ENCODE measurements at places on chromosomes 5 and 9.

DNA sequence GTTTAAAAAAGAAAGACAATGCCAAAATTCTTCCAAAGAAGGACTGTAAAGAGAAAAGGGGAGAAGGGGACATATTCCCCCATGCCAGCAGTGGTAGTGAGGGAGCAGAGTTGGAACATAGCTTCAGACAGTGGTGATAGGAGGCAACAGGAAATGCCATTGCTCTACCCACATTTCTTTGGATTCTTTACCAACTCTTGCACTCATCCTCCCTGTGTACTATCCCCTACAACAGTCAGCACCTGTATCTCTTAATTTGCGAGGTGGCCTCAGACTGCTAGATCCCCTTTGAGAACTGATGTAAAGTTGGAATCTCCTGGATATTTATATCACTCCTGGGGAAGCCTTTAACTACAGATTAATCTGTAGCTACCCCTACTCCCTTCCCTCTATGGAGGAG, 320.6 kb upstream of the PTGER4 start:
- DNase-seq: no peak

- no peak for DNase-seq
Observed at GRCh38 chr9:14083366-14083765, 230.6 kb downstream of the NFIB start.

DNA sequence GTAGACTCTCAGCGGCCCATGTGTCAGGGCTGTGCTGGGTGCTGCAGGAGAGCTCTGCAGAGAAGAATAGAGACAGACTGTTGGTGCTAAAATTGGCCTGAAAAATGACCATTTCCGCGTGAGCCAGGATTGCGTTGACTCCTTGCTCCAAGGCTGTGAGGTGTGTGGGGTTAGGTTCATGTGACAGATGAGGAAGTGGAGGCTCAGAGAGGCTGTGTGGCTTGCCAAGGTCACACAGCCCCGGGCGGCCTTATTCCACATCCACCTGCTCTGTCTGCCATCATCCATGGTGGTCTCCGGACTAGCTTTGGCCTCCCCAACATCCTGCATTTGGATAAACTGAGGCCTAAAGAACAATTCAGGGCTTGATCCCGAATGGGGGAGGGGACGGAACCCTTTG, 15.2 kb downstream of the NEK6 start:
- no peak for DNase-seq

DNA sequence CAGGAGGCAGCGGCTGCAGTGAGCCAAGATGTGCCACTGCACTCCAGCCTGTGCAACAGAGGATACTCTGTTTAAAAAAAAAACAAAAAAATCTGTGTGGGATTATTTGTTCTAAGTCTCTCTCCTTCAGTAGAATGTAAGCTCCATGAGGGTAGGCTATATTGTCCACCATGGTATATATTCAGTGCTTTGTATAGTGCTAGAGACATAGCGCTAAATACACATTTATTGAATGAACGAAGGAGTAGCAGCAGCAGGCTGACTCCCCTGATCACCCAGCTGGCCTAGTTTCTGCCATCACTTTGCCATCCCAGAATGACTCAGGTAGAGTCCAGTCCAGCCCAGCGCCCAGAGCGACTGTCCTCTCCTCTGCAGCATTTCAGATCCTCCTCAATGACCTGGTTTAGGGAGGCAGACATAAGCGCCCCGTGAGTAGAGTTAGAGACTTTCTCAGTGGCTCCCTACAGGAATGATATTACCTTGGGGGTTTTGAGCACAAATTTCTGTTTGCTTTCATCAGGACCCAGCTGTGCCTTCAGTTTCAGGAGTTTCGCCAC, 716 bp downstream of the HARS1 start:
- no peak for DNase-seq

- DNase-seq: no peak
Observed at GRCh38 chr9:84819491-84819991, 150.0 kb downstream of the NTRK2 start.

DNA sequence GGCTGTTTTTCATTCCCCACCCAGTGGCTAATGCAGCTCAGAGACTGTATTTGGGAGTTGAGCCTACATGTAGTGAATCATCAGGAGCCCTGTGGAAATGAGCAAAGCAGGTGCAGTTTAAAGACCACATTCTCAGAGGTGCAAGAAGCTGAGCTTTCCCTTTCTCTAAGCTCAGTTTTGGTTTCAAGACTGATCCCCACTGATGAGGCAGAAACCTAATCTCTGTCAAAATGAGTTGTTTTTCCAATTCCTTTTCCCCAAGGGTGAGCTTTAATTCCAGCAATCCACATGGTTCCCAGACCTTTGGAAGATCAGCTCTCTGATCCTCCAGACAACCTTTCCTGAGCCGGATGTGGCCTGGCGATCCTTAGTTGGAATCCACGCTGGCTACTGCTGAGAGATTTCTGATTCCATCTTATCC, 420.5 kb downstream of the EBF1 start:
- no peak for DNase-seq

- DNase-seq: peak; percentile 29
Observed at GRCh38 chr9:84271531-84271900, 69.0 kb downstream of the SLC28A3 start.

DNA sequence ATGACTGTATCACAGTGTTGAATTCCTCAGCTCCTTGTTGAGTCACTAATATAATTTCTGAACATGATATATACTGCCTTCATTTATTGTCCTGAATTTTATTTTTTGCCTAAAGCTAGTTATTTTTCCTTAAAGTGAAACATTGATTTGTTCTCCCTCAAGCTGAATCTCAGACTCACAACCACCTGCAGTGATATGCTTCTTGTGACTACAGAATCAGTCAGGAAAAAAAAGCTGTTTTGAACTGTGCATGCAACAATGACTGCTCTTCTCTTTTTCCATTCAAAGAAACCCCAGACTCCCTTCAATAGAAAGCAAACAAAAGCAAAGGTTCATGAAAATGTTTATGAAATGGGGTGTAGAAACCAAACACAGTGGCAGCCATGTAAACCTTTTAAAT, 470.2 kb upstream of the CHD1 start:
- DNase-seq: no peak

GRCh38 chr5:144060598-144060997, 109.9 kb downstream of the YIPF5 start:
- no peak for DNase-seq

DNA sequence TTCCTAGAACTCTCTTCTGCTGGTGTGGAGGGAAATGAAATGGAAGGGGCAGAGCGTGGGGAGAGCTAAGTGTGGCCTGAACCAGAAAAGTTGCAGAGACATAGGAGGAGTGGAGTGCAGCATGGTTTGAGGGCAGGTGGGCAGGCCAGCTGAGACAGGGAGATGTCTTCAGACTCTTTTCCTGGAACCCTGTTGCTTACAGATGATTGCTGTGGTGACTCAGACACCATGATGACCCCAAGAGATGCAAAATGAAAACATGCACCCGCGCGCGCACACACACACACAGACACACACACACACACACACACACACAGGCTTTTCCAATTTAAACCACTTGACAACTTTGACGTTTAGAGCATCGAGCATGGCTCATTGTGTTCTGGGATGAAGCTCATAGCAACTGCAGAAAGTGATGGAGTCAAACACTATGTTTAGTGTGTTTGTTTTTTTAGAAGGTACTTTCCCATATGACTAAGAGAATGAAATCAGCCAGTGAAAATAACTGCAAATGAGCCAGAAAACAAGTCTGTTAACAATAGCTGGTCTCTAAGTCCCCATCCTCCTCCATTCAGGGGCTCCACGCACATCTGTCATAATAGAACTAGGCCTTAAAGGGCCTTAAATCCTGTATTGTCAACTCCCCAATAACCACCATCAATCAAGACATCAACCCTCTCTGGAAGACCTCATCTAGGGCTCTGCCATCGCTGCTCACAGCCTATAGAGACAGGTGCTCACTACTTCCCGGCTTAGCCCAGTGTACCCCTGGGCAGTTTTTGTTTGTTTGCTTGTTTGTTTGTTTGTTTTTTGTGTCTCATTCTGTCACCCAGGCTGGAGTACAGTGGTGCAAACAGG, 9.6 kb downstream of the TMOD1 start:
- no peak for DNase-seq

DNA sequence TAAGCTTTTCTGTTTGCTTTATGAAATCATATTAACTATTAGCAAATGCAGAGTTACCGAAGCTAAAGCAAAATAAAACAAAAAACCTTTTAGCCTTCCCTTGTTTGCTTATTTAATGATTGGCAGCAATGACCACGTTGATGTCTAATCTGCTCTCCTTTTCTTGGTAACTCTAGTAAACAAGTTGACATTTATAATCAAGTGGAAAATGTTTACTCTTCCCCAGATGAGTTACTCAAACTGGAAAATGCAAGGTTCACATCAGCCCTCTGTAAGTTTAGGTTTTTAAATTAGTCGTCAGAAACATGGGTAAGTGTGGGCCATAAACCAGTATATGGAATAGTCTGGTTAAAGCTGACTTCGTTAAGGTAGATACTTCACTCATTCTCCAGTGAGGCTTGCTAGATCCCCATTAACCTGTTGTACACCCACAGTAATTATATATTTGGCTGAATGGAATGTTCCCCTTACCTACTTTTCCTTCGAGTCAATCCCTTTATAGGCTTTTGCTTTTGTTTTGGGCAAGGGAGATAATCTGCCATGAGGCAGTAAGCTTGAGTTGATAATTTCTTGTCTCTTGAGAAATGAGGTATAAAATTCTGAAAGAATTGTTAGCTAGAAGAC, 100.9 kb downstream of the GDNF start:
- DNase-seq: no peak

GRCh38 chr9:136172412-136173079, 32.4 kb downstream of the LHX3 start:
- DNase-seq: no peak

GRCh38 chr5:68041293-68041692, 174.3 kb upstream of the PIK3R1 start:
- DNase-seq: no peak

- DNase-seq: no peak
Observed at GRCh38 chr5:36537724-36538123, 68.7 kb upstream of the SLC1A3 start.

- DNase-seq: no peak
Observed at GRCh38 chr5:132528866-132529634, 14.3 kb downstream of the IL5 start.

GRCh38 chr9:81077572-81077971, 611.8 kb downstream of the TLE1 start:
- no peak for DNase-seq

GRCh38 chr9:91116211-91116610, 245.5 kb downstream of the AUH start:
- no peak for DNase-seq

DNA sequence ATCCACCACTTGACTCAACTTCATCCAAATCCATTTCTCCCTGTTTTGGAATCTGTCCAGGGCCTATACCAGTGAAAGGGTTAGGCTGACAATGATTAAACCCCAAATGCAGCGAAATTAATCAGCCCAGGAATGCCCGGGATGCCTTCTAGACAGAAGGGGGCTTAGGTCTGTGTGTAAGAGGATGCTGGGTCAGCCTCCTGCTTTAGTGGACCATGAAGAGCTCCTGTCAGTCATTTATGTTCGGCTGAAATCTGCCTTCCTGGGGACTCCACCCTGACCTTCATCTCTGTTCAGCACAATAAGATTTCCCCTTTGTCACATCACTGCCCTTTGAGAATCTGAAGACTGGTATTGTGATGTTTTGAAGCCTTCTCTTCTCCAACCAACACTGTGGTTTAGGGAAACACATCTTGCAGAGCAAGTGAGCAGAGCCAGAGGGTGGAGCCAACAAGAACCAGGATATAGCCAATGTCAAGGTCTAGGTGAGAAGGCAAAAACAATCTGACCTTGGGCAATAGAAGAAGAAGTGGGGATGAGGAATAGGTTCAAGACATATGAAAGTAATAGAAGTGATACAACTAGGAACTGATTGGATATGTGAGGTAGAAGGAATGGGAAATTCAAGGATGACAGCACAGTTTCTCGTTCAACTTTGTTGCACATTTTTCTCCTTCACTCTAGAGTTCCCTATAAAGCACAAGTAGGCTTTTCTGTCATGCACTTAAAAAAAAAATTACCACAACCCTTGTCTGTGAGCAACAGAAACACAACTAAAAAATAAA, 234.4 kb downstream of the ARHGAP26 start:
- no peak for DNase-seq

GRCh38 chr5:175464074-175464941, 14.1 kb upstream of the SFXN1 start:
- peak; percentile 59 for DNase-seq

DNA sequence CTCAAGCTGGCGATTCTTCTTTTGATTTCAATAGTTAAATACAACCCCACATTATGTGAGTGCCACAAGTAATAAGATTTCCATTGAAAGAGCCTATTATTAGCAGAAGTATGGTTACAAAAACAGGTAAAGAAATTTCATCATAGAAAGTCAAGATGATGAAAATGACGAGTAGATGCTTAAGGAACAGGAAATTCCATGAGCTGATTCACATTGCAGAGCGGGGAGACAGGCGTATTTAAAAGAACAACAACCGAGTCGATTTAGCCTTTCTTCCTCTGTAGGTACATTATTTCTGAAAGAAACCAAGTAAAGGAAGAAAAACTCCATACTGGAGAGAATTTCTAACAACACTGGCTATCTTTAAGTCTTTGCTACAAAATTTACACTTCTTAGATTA, 310.4 kb downstream of the SLF1 start:
- no peak for DNase-seq

GRCh38 chr5:179648410-179648809, 24.9 kb upstream of the HNRNPH1 start:
- DNase-seq: no peak

DNA sequence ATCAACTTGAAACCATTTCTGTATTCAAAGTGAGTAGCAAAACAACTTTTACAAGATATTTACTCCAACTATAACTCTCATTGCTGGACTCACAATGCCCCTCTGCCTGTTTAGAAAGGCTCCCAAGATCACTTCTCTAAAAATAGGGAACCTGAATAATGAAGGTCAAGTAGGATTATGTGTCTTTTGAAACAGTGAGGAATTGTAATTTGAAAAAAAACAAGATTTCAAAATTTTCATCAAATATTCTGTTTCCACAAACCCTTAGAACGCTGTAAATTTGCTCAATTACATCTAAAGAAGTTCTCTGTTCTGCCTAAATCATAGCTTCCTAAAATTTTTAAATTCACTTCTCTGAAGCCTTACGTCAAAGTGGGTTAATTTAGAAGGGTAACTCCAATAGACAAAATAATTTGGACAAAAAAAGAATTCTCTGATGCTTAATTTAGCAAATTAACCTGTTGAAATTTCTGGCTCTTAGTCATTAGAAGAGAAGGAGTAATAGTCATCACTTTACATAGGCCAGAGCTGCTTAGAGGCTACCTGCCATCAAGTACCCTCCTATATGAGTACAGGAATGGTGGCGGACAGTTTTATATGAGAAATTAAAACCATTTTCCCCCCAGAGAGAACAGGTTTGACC, 4.0 kb downstream of the ELL2 start:
- DNase-seq: no peak

- no peak for DNase-seq
Observed at GRCh38 chr5:151772846-151773561, 1.2 kb downstream of the G3BP1 start.

All from stimulated activated CD4-positive, alpha-beta T cell treated with anti-CD3 and anti-CD28 coated beads, Interleukin-4, amount 100 ng/mL, for 1 hour (primary cell).